ENCODE measurements at places on chromosomes 16 and 17. TPM values are rescaled to one million over a fixed set of nuclear protein-coding genes. Genes with fewer than 3 reads are reported as not detected.

Gene CCT6B
- total RNA-seq, result 1.2 TPM

Gene TCF25
- 176 TPM for total RNA-seq

Gene TNFSF12
- 9.6 TPM for total RNA-seq

Gene IRF8
- total RNA-seq, result not detected

Gene C17orf78
- not detected for total RNA-seq

Gene NFAT5
- total RNA-seq, result 33.4 TPM

Gene IFI35
- total RNA-seq, result 31.3 TPM

Gene FAM83G
- total RNA-seq, result 6.3 TPM

Gene SEZ6L2
- 1.8 TPM for total RNA-seq

Gene PAGR1
- total RNA-seq, result 10.7 TPM

Gene VTN
- 0.51 TPM for total RNA-seq
